ENCODE measurements at places on chromosomes 12 and 14.

DNA sequence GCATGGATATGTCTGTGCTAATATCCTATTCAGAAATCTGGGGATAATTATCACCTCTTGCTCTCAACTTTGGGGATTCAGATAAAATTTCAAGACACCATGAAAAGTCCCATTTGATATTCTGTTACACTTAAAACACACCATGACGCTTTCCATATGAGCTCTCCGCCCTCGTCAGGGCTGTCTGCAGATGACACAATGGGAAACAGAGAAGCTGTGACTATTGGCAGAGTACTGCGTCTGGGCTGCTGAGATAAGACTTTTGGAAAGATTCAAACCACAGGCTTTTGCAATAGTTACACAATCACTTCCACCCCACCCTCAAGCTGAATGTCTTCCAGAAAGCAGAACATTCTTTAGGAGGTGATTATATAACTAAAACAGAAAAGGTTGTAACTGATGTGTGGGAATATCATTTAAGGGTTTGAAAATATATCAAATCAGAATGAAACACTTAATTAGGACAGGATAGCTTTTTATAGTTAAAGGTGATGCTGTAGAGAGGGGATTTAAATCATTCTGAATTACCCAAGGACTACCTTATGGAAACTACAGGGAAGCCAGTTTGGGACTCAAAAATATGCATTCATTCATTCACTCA, 75.3 kb upstream of the TMPO start:
- DNase-seq = no peak

- no peak for DNase-seq
Observed at GRCh38 chr12:105622220-105622619, 291.7 kb downstream of the C12orf75 start.

GRCh38 chr12:26156201-26156871, 31.5 kb upstream of the BHLHE41 start:
- DNase-seq = no peak

- DNase-seq = no peak
Observed at GRCh38 chr14:65703996-65704395, 291.5 kb downstream of the FUT8 start.

DNA sequence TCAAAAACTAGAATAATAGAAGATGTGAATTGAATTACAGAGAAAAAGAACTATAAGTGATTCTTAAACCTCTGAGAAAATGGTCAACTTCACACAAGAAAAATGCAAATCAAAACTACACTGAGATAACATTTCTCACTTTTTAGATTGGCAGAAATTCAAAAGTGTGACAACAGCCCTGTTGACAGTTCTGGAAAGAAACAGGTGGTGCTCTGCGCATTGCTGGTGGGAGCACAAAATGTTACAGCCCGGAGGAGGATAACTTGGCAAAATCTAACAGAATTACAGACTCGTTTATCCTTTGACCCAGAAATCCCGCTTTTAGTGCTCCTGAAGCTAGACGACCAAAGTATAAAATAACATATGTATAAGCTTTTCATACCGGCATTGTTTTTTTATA, 222.5 kb upstream of the CNTN1 start:
- no peak for DNase-seq

DNA sequence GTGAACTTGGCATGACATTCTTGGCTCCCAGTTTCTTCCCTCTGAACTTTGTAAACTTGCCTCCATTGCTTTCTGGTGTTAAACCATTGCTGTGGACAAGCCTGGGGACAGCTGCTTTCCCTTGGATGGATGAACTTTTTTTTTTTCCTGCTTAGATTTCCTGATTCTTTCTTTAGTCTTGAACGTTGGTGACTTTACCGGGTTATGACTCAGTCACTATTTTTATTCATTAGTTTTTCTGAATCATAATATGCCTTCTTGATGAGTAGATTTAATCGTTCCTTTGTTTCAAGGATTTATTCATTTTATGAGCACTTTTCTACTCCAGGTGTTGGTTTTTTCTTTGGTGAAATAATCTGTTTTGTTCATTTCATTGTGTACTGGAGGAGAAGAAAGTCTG, 155.0 kb upstream of the RTL1 start:
- no peak for DNase-seq

DNA sequence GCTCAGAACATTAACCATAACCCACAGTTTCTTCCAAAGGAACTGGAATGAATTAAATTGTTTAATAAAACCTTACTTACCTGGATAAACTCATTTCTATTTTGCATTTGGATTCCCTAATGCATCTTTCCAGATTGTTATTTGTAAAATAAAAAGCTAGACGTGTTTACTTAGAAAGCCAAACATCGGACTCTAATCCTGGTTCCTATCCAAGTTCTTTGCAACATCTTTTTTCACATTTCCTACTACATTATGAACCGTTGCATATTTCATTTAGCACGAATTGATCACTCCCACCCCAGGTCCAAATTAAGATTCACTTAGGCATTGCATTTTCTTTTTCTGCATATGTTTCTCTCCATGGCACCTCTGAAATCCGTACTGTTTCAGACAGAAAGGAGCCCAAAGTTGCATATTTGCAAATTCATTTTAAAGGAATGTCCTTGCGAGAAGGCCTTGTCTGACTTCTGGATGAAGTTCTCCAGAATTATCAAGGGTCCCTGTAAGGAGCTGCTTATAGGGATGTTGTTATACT, 164.4 kb upstream of the GSC start:
- DNase-seq = no peak

- DNase-seq = no peak
Observed at GRCh38 chr12:78473136-78473535, 391.4 kb upstream of the SYT1 start.

GRCh38 chr12:49888461-49889151, 15.1 kb downstream of the FAIM2 start:
- DNase-seq = no peak

DNA sequence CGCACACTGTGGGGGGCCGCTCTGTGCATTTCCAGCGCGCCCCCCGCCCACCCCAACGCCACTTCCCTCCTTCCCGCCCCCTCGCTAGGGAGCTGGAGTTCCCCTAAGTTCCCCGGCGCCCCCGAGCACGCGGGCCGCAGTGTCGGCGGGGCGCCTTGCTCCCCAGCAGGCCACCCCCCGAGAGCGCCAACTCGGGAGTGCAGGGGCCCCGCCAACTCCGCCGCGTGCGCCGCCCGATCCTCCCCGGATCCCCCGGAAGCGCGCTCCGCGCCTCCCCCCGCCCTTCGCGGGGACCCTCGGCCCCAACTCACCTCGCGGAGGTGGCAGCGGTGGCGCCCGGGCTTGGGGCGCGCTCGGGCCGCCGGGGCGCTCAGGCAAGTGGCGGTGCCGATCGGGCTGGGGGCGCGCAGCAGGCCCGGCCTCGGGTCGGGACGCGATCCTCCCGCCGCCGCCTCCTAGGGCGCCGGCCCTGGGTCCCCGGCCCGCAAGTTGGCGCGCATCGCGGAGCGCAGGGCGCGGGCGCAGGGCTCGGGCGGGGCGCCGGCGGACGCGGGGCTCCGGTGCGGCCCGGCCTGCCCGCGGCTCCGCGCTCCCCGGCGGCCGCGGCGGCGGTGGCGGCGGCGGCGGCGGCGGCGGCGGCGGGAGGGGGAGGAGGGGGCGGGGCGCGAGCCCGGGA, at the start of gene NCOR2:
TSS of gene NCOR2 (minus strand) at position 616 of the 676 bp plus-strand sequence. CDS start 72,361 bp downstream, outside the sequence.
- peak; percentile 66 for DNase-seq

DNA sequence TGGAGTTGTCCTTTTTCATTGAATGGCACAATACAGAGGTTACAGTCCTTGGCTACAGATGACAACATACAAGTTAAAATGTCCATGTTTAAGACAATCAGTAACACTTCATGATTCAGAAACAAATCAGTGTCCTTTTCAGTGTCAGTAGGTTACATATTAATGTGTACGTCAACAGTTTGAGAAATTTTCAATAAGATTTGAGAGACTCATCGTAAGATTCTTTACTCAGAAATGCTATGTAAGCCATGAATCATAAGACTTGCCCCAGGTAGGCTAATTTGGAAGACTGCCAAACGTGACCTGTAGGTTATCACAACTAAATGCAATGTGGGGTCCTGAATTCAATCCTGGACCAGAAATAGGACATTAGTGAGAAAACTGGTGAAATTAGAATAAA, 3.5 kb downstream of the RDH12 start:
- no peak for DNase-seq

- DNase-seq = no peak
Observed at GRCh38 chr14:28141662-28142061, 624.9 kb upstream of the FOXG1 start.

DNA sequence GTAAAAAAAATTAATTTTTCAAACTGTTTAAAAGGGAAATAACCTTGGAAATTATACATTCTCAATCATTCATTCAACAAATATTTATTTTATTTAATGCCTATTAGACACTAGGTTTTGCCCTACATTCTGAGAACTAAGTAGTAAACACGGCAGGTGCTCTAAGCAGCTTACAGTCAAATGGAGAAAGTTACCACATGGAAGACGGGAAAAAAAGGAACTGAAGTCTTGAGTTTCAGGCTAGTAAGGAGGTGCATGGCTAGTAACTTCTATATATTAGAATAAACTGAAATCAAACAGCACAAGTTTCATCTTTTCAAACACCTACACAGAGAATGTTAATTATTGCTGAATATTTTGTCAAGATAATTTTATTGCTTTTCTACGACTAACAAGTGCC, 52.9 kb downstream of the C12orf42 start:
- no peak for DNase-seq

GRCh38 chr12:32027684-32028365, 68.6 kb downstream of the RESF1 start:
- no peak for DNase-seq

- no peak for DNase-seq
Observed at GRCh38 chr12:106205208-106206069, 42.4 kb downstream of the CKAP4 start.

- DNase-seq = no peak
Observed at GRCh38 chr12:43578782-43579181, 26.8 kb upstream of the ADAMTS20 start.

DNA sequence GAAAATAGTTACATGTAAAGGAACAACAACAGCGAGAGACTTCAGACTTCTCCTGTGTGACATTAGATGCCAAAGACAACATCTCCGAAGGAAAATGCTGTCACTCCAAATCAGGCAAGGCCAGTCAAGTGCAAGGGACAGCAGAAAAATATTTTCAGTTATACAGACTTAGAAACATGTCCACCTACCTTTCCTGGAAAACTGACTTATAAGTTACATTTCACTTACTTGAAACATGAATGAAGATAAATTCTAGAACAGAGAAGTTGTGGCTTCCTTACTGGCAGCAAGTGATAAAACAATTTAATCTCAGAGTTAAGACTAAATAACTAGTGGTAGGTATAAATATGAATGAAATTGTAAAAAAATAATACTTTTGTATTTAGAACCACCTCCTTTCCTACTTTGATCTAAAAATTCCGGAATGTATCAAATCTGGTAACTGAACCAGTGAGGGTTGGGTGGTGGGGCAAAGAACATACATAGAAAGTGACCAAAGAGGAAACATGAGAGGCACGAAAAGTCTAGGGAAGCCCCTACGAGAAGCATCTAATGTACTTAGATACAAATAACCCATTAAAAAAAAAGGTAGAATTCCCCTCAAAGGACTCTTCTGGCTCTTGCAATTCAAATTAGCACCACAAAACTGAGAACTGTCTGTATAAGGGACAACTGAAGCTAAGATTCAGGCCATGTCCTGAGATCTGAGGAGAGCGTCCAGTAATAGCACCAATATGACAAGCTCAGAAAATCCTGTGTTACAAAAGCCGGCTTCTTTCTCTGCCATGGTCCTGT, 21.2 kb downstream of the MTHFD1 start:
- DNase-seq = no peak

DNA sequence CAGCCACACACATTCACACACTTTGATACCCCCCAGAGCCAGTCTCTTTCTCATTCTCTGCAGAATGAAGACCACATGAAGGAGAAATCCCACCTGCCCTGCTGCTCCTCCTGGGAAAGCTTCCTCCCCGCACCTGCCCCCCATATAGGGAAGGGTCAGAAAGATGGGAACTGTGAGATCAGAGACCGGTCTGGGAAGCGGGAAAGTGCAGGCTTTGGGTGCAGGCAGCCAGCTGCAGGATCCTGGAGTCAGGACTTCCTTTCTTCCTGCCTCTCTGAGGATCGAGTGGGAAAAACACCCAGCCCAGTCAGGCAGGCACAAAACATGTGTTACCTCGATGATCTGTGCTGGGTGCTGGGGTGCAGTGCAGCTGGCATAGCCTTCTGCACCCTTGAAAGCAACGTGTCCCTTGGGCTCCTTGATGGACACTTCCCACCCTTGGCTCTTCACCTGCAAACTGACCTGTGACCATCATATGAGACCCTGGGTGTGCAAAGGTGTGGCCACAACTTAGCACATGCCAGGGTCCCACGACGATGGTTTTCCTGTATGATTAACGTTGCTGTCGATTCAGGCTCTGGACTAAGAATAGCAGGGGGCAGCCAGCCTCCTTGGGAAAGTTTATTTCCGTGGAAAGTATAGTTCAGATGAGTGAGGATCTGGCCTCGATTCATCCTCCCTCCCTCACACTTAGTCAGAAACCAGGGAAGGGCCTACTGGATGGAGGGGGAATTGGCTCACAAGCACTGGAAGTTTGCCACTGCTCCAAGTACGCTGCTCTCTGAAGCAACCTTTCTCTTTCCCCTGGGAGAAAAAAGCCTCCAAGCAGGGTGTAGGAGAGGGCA, 105.4 kb upstream of the MED13L start:
- no peak for DNase-seq

DNA sequence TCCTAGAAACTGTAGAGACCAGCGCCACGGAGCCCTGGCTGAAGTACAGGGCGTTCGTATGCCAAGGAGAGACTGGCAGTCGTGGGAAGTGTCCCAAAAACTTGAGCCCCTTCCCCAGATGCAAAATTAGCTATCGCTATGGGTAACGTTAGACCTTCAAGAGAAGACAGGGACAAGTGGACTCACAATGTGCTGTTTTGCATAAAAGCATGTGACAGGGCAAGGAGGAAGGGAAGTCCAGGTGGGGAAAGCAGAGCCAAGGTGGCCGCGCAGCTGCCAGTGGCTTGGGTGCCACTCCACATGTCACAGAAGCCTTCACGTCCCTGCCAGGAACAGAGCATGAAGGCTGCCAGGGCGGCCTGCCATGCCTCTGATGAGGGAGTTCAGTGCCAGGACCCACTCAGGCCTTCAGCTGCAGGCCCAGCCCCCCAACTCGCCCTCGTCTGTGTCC, 61.2 kb upstream of the DYNC1H1 start:
- DNase-seq = no peak

GRCh38 chr12:118059341-118060191, 1.4 kb downstream of the WSB2 start:
- no peak for DNase-seq

- no peak for DNase-seq
Observed at GRCh38 chr12:57092876-57093414, 4.0 kb downstream of the NAB2 start.

DNA sequence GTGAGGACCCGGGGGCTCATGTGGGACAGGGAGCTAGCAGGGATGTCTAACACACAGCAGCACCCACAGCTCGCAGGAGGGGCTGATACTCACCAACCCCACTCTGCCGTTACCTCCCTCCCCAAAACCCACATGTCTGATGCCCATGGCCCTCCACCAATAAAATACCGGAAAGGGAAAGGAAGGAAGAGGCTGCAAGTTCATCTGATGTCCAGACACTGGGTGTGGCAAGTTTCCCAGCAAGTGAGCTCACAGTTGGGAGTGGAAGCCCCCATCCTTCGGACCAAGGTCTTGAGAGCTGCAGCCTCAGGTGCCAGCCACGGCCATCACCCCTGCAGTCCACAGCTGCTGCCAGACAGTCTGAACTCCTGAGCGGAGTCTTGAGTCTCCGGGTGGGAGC, 39.3 kb upstream of the DIO3 start:
- DNase-seq = no peak

- no peak for DNase-seq
Observed at GRCh38 chr12:94098466-94098865, 49.9 kb upstream of the PLXNC1 start.

- DNase-seq = no peak
Observed at GRCh38 chr14:81633496-81633895, 99.8 kb upstream of the SEL1L start.

Measured in activated CD8-positive, alpha-beta T cell treated with anti-CD3 and anti-CD28 coated beads for 36 hours (primary cell).